Caki2 (cell line): ENCODE measurements at places on chromosomes 4 and X. TPM values are rescaled to one million over a fixed set of nuclear protein-coding genes. Genes with fewer than 3 reads are reported as not detected.

- no peak for DNase-seq
These were observed 336.9 kb downstream of the ZNF674 start for GRCh38 chrX:46208225-46208854.

Gene TRIM61
- total RNA-seq: not detected in 2 replicates

DNA sequence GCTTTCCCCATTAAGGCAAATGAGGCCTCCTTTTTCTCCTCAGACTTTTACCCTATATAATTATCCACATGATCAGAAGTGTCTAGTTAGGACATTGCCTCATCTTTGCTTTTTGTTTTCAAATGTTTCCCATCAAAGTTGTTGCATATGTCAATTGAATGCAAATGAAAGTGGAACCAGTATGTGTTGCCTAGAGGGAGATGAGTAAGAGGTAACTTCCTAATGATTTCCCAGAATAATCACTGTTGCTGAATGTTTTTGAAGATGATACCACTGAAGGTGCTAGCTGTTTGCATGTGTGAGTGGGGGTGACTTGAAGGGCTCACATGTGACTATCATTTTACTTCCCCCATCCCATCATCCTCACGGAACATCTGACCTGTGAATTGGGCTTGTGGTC, 33.9 kb downstream of the PAK3 start:
- DNase-seq: no peak

- DNase-seq: no peak
These were observed 61.6 kb upstream of the DHX15 start for GRCh38 chr4:24645765-24646550.

Gene TKTL1
- total RNA-seq: 0.37 and 0.64 TPM in 2 replicates

GRCh38 chrX:92213786-92214185, 434.6 kb downstream of the PCDH11X start:
- no peak for DNase-seq

- DNase-seq: no peak
These were observed 132.0 kb downstream of the ANK2 start for GRCh38 chr4:113181289-113182007.

GRCh38 chr4:3476341-3476747, 13.2 kb downstream of the DOK7 start:
- no peak for DNase-seq

Gene TCEAL7
- not detected in 2 replicates for total RNA-seq

Gene SLC25A43
- 17.0 and 24.8 TPM in 2 replicates for total RNA-seq

DNA sequence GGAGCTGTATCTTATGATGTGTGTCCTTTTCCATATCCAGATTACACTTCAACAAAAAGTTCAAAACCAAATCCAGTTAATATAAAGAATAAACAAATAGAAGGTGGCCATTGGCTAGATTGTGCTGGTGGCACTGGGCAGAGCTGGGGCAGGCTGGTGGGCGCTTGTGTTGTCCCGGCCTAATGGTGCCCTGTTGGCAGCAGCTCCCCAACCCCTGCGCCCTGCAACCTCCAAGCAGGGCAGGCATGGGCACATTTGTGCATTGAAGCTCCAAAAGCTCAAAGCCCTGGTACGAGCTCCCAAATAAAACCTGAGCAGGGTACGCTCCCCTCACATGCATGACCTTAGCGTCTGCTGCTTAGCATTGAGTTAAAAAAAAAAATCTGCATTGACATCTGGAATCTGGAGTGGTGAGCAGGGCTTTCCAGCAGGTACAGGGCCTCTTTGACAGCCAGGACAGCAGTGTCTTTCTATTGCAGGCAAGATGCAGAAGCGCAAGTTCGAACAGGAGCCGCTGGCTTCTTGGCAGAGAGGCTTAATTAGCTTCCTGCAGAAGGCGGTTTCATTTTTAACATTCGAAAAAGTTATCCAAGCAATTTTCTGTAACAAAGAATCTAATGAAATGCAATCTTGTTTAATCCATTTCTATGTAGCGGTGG, 25.9 kb upstream of the NYX start:
- DNase-seq: no peak

GRCh38 chr4:181944527-181944926, 298.7 kb upstream of the TENM3 start:
- no peak for DNase-seq

DNA sequence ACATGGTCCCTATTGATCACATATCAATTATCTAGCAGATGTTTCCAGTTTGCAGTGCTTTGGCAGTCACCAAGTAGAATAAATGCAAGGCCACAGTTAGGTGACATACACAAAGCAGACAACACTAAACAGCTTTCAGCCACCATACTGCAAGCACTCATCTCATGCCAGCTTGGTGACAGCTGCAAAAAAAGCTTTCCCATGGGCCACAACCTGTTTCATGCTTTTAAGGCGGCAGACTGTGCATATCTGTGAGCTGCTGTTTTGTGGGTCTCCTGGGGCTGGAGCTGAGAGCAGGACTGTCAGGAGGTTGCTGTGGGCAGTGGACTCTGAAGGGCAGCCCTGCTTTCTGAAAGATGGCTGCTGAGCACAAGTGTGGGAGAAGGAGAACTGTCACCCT, 82.6 kb downstream of the FHDC1 start:
- DNase-seq: no peak

DNA sequence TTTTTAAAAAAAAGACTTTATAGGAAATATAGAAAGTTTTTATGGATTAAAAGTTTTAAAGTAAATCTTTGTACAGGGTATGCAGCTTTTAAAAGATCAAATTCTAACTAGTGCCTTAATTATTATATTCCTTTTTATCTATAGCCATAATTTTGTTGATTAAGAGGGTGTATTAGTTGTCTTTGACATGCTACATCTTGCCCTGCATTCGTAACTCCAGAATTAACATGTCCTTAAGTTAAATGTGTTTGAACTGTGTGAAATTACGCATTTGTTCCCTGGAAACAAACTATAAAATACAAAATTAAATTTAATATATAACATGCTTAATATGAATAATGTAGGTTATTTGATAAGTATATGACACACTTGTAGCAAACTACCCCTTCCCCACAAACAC, 66.3 kb downstream of the PTPN13 start:
- no peak for DNase-seq

GRCh38 chr4:113645771-113646441, 115.6 kb downstream of the CAMK2D start:
- peak; percentile 82 for DNase-seq

DNA sequence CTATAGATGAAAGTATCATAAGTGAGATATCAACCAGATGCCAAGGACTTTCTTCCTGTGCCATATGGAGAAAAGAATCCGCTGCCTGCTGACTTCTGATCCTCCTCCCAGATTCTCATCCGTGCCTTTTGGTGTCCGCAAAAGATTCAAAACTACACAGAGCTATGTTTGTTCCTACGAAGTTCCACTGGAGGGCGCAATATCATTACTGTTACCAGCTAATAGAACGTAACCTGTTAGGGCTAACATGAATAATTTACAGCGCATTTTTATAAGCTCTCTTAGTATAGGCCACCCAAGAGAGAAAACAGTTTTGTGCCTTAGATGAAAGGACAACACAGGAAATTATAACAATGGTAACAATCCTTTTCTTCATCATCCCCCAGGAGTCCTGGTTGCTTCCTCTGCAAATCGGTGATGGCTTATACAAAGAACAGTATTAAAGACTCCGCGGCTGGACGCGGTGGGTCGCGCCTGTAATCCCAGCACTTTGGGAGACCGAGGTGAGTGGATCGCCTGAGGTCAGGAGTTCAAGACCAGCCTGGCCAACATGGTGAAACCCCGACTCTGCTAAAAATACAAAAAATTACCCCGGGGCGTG, 22.8 kb upstream of the CENPVL3 start:
- DNase-seq: peak; percentile 3

GRCh38 chr4:41852229-41852628, 83.0 kb upstream of the TMEM33 start:
- DNase-seq: no peak

Gene KLHL4
- total RNA-seq: 4.3 and 18.2 TPM in 2 replicates

DNA sequence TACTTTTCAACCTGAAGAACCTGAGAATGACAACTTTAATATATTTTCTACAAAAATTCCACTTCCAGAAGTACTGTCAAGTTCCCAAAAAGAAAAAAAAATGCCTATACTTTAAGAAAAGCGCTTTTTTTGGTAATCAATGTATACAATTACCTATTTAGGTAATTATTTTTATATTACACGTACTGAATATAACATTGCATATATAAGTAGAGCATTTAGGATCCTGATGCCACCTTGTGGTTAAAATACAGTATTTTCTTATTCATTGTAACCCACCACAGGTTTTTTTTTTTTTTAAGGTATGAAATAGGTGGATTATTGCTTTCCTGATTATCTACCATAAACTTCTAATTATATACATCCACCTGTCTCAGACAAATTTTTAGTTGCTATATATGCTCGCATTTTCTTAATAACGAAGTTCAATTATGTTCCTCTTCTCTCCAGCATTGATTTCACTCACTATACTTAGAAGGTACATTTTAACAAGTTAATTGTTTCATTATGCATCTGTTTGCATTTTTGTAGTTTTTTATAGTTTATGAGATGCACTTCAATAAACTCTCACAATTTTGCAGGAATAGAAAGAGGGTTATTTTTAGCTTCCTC, 5.2 kb downstream of the MAP9 start:
- DNase-seq: peak; percentile 22
